ENCODE measurements at places on chromosomes 4 and X. TPM values are rescaled to one million over a fixed set of nuclear protein-coding genes. Genes with fewer than 3 reads are reported as not detected.

GRCh38 chrX:12978205-12979025 lies 3.5 kb downstream of the TMSB4X start:
- DNase-seq = peak; percentile 44

DNA sequence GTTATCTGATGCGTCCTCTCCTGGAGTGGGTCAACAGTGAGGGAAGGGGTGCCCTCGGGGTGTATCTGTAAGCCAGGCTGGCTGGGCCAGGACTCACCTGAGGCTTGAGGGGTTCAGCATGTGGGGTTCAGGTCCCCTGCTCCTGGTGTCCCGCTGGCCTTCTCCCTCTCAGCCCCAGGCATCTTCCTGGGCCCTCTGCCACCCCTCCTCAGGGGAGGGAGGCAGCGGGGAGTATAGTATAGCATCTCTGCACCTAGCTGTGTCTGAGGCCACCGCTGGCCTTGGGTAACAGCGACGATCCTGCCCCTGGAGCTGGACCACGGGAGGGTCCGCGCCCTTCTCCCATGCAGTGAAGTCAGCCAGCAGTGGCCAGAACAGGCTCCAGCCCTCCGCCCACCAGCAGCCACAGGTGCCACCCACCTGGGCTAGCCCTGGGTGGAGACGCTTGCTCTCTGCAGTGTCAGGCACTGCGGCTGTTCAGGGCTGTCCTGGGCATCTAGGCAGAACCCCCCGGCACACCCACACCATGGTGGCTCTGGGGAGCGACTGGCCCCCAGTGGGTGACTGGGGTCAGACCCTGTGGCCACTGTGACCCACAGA lies 110.7 kb upstream of the NKX1-1 start:
- DNase-seq = no peak

- DNase-seq = no peak
Measured at GRCh38 chr4:138103597-138104283, 138.4 kb downstream of the SLC7A11 start.

DNA sequence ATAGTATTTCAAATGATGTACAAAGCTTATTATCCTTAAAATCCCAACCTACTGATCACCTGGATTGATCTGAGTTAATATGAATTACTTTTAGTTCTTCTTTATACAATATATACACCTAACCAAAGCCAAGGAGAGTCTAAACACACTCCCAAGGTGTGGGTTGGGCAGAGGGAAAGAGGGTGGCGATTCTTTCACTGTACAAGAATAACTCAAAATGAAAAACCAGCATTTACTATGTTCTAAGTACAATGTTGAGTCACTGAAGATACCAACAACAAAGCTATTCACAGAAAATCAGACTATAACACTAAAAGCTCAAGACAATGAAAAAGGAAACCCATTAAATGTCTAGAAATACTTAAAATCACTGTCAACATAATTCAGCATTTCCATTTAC lies 46.6 kb downstream of the ANKRD17 start:
- no peak for DNase-seq

- DNase-seq = no peak
Measured at GRCh38 chr4:6359536-6360308, 90.1 kb downstream of the WFS1 start.

DNA sequence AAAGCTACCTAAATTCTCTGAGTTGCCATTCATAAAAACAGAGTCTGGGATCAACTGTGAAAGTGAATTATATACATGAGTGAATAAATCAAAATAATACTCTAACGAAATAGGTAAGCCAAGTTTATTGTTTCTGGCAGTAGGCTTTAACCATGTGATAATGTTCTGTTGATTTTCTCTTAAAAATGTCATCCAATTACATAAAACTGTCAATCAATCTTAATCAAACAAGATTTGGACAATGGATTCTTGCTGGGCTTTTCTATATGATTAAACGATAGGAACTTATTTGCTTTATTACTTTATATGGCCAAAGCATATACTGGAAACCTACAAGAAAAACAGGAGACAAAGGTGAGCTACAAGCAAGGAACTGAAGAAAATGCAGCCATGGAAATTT lies 148.8 kb downstream of the INPP4B start:
- DNase-seq = no peak

Gene MAP9
- 20.4 TPM for total RNA-seq

- no peak for DNase-seq
Measured at GRCh38 chrX:112066813-112067212, 15.8 kb downstream of the TRPC5 start.

DNA sequence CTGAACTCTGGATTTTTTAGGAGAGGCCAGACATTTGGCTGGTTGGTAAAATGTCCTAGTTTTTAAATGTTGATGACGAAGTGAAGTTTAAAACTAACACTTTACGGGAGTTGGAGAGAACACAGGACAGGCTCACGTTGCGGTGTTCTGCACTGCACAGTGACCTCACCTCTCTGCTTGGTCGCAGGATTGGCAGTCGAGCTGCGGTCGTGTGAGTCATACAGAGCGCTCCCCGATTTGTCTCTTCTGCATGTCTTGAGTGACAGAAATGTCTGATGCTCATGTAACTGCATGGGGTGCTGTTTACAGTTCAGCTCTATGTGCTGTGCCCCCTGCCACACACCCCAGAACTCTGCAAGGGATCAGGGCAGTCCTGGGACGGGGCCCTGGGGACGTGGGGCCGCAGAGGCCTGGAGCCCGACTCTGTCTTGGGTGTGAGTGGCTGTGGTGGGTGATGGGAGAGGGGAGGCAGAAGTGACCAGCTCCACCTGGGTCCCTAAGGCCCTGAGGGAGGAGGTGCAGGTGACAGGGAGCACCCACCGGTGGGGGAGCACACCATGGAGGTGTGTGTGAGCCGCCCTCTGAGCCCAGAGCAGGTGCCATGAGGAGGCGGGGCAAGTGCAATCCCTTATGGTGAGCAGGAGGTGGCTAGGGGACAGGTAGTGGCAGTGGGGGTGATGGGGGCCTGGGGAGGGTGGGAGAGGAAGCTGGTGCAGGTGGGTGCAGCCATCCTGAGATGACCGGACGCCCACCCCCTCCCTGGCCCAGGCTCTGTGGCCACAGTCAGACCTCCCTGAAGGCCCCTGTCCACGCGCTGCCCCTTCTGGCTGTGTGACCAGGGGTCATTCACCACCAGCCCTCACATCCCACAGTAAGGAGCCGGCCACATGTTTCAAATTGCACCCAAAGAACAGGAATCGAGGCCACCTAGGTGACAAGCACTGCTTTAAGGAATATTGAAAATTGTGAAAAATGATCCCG lies 77.9 kb upstream of the ADRA2C start:
- DNase-seq = no peak

Gene FOXR2
- not detected for total RNA-seq

- DNase-seq = no peak
Measured at GRCh38 chr4:8319061-8319460, 49.5 kb downstream of the HTRA3 start.

DNA sequence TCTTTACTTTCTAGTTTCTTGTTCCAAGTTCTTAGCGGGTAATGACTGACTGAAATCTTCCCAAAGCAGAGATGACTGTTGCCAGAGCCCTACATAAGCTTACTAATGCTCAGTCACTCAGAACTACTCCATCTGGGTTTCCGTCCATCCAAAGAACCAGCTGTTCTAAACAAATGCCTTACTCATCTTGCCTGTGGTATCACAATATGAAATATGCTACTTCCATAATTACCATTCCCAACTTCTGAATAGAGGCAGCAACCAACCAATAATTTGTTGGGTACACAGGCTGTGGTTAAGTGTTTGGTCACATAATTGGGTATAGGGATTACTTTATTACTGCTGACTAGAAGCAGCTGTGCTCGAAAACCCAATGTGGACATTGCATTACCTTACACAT lies 930.2 kb upstream of the DIAPH2 start:
- no peak for DNase-seq

GRCh38 chrX:119989905-119990555 lies 46.5 kb upstream of the NKAP start:
- no peak for DNase-seq

DNA sequence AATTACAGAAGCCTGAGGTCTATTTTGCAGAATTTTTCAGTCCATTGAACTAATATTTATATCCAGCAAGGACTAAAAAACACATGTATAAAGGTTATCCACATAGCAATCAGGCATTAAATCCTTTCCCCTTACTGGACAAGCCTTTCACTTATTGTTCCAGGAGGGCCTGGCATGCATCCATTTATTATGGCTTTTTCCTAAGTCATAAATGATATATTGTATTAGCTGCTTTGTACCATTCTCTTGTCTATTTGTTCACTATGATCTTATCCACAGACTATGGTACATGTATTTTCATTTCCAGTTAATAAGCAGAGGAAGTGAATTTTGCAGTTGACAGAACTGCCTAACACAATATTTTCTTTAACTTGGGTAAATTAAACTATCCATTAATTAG lies 105.4 kb upstream of the ANK2 start:
- DNase-seq = no peak

GRCh38 chr4:161320377-161320776 lies 843.4 kb downstream of the FSTL5 start:
- no peak for DNase-seq

Gene NALF2
- 1.8 TPM for total RNA-seq

- DNase-seq = peak; percentile 14
Measured at GRCh38 chrX:119516157-119516702, 48.0 kb downstream of the SLC25A5 start.

Gene CXCL6
- total RNA-seq = 3.4 TPM

DNA sequence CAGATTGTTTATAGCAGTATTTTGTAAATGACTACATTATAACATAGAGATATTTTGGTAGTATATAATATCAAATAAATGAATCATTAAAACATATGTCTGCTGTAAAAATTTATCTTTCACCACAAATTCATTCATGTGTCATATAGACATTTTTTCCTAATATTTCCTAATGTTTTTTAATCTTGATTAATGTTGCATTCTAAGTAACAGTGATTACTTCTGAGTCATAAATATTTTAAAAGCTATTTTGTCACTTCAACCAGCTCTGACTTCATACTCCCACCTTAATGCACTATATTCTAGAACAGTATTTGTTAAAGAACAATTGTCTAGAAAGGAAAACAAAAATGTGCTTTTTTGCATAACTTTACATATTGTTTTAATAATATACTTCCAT lies 904.6 kb downstream of the CCSER1 start:
- no peak for DNase-seq

GRCh38 chr4:123709336-123709735 lies 312.7 kb downstream of the SPRY1 start:
- no peak for DNase-seq

DNA sequence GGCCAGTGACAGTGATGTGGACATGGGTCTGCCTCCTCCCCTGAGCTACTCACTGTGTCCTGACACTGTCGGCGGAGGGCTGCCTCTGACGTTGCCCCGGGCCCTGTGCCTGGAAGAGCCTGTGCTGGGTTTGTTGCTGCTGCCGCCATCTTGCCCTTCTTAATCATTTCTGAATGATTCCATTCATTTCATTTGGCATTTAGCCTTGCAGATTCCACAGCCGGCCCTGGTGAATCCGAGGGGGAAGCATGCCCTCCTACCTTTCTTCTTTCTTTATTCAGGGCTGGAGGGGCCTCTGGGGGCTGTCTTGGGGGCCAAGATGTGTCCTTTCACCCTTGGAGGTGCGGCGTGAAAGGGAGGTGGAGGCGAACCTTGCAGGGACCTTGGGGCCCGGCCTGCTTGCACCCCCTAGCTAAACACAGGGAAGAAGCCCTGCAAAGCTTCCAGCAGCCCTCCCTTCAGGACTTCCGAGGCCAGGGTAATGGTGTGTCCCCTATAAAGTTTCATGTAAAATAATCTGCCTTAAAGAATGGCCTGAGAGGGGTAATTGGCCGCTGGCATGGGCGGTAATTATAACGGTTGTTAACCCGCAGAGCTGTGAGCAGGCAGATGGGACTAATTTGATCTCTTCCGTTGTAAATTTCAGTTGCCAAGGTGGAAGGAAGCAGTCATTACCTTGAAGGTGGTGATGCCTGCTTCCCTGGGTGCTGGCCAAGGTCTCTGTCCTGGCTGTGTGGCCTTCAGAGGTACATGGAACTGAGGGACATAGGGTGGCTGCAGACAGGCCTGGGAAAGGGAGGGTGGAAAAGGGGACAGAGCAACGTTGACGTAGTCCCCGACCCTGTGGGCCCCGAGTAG lies 92.3 kb downstream of the PSAPL1 start:
- DNase-seq = no peak

DNA sequence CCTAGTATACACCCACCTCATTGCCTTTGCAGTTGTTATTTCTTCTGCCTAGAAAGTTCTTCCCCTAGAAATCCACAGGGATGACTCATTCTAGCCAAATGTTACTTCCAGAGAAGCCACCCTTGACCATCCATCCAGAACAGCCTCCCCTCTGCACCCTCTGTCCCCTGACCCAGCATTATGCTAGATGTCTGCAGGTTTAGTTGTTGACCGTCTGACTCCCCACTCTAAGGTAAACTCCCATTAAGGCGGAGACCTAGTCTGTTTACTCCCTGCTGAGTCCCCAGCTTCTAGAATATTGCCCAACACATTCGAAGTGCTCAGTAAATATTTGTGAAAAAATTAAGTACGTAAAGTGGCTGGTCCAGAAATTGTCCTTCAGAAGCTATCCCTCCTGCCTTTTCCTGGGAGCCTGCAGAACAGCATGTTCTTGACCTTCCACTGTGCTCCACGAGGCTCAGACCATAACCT lies 11.0 kb downstream of the SRD5A3 start:
- no peak for DNase-seq

GRCh38 chr4:58776627-58777026 lies 1666.4 kb upstream of the IGFBP7 start:
- no peak for DNase-seq

Gene PABPC5
- total RNA-seq = 1.6 TPM

GRCh38 chr4:81348778-81349094 lies 123.0 kb downstream of the RASGEF1B start:
- DNase-seq = no peak

GRCh38 chr4:3773552-3774001 lies 7.4 kb downstream of the ADRA2C start:
- no peak for DNase-seq

Gene RTL3
- not detected for total RNA-seq

Gene CA5B
- 9.4 TPM for total RNA-seq

Gene FAM114A1
- 80.6 TPM for total RNA-seq

GRCh38 chr4:111108153-111108552 lies 485.3 kb upstream of the PITX2 start:
- DNase-seq = no peak

- no peak for DNase-seq
Measured at GRCh38 chr4:152616804-152617203, 63.0 kb downstream of the TMEM154 start.

GRCh38 chrX:77788050-77788449 lies 2.0 kb upstream of the ATRX start:
- DNase-seq = no peak

DNA sequence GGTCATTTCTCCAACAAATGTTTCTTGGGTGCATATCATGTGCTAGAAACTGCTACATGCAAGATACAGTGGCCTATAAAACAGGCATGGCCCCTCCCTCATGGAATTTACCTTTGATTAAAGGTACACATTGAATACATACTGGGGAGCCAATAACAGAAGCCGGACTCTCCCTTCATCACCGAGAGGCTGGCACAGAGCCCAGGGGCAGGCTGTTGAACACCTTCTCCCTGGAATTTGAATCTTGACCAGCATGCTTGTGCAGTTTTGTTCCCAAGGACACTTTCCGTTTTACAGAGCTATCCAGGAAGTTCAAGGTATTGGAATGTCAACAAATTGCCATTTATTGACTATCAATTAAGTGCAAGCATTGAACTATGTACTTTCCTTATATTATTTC lies 33.2 kb downstream of the PPARGC1A start:
- peak; percentile 82 for DNase-seq

Gene PDZD4
- 15.1 TPM for total RNA-seq

GRCh38 chr4:54094451-54094850 lies 5.5 kb upstream of the GSX2 start:
- no peak for DNase-seq

Gene RPL39
- 917 TPM for total RNA-seq

- DNase-seq = no peak
Measured at GRCh38 chrX:111259559-111259958, 10.7 kb downstream of the CAPN6 start.

Data from mucosa of gallbladder (tissue), 1 donor.